ENCODE measurements at places on chromosomes 6 and 20. TPM values are rescaled to one million over a fixed set of nuclear protein-coding genes. Genes with fewer than 3 reads are reported as not detected.

The PRND gene
- total RNA-seq, result not detected

The PRICKLE4 gene
- 0.19 TPM for total RNA-seq

The WFDC12 gene
- 0.28 TPM for total RNA-seq

The IL17F gene
- total RNA-seq, result not detected

The RSPH9 gene
- total RNA-seq, result 0.85 TPM

The TRIM31 gene
- not detected for total RNA-seq

The CHRNA4 gene
- total RNA-seq, result not detected

The ME1 gene
- total RNA-seq, result 11.3 TPM

The STMND1 gene
- not detected for total RNA-seq

The BPI gene
- total RNA-seq, result not detected

The LAMP5 gene
- total RNA-seq, result 0.19 TPM

The DEFB128 gene
- total RNA-seq, result not detected

The TUBE1 gene
- 33.3 TPM for total RNA-seq

The RIPPLY2 gene
- total RNA-seq, result not detected

The ABT1 gene
- 15.9 TPM for total RNA-seq

The FOXQ1 gene
- not detected for total RNA-seq

The CCN6 gene
- not detected for total RNA-seq

The UNC93A gene
- not detected for total RNA-seq

The NEDD9 gene
- 29.5 TPM for total RNA-seq

The EFCAB8 gene
- total RNA-seq, result under 0.01 TPM

The SPTLC3 gene
- 3.1 TPM for total RNA-seq

The SRSF12 gene
- 0.28 TPM for total RNA-seq

The HLA-DQB1 gene
- not detected for total RNA-seq

The CRIP3 gene
- not detected for total RNA-seq

The SLCO4A1 gene
- total RNA-seq, result 0.56 TPM

The NSFL1C gene
- 22.0 TPM for total RNA-seq

The MROH8 gene
- total RNA-seq, result 0.38 TPM

The BACH2 gene
- total RNA-seq, result under 0.01 TPM

The LY6G6D gene
- total RNA-seq, result not detected

The KIF25 gene
- 2.0 TPM for total RNA-seq

The ALDH8A1 gene
- total RNA-seq, result 0.85 TPM

The ADGRF5 gene
- 43.1 TPM for total RNA-seq

The RSPO4 gene
- total RNA-seq, result not detected

The XKR7 gene
- under 0.01 TPM for total RNA-seq

The COL11A2 gene
- total RNA-seq, result 0.56 TPM

All from regular cardiac myocyte (primary cell).